Stimulated activated CD8-positive, alpha-beta memory T cell treated with anti-CD3 and anti-CD28 coated beads, Interleukin-15, amount 100 ng/mL, for 48 hours (primary cell): ENCODE measurements at places on chromosomes 7 and 10.
A peak's percentile ranks its signal among the peaks of the same experiment; 100 is the strongest.

GRCh38 chr10:113169853-113170460 lies 219.9 kb downstream of the TCF7L2 start:
- peak; percentile 16 for DNase-seq

DNA sequence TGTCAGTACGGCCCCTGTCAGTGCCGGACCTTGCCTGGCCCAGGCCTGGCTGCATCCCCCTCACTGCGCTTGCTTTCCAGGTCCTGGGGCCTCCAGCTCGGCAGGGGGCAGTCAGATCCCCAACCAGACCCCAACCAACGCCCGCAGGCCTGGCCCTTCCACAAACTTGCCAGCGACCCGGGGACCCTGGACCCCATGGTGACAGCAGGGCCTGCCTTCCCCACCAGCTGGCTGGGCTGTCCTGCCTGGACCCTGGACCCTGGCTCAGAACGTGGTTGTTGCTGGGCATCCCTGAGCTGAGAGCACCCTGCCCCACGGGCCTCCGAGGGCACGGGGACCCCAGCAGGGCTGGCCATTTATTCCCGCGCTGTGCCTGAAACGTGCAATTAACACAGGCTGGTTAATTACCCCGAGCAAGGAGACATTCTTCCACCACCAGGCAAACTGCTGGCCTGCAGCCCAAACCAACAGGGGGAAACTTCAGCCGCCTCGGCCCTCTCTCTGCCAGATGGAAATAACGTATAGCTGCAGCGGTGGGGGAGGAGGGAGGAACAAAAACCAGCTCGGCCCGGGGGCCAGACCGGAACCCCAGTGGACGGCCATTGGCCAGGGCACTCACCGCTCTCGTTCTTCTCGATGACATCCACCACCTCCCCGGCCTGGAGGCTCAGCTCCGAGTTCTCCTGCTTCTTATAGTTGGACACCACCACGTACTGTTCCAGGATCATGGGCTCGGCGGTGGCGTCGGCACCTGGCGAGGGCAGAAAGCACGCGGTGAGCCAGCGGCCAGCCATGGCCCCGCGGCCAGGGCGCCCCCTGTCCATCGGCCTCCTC lies 167.1 kb downstream of the NEURL1 start:
- DNase-seq = no peak

DNA sequence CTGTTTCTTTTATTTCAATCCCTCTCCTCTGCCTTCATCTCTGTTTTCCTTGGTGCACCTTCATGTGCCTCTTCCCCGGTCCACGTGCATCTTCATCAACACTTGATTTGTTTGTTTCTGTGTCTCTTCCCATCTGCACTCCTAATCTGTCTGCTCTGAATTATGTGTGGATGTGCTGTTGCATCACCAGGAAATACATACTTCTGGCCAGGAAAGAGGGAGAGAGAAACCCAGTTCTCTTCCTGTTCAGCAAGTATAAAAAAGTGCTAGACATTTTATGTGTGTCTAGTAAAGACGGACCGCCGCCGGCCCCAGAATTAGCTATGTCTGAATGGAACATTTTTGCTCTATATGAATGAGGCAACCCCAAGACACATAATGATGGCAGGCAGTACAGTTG lies 93.8 kb downstream of the CALD1 start:
- DNase-seq = no peak

DNA sequence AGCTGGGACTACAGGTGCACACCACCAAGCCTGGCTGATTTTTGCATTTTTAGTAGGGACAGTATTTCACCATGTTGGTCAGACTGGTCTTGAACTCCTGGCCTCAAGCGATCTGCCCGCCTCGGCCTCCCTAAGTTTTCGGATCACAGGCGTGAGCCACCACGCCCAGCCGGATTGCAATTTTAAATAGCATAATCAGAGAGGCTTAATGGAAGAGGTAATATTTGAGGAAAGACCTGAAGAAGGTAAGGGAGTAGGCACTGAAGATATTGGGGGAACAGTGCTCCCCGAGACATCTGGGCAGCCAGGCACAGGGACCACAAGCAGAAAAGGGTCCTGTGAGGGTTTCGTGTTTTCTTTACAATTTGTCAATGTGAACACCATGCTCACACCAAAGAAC lies 61.4 kb upstream of the USP6NL start:
- no peak for DNase-seq

GRCh38 chr7:137962875-137963507 lies 38.9 kb downstream of the CREB3L2 start:
- no peak for DNase-seq

DNA sequence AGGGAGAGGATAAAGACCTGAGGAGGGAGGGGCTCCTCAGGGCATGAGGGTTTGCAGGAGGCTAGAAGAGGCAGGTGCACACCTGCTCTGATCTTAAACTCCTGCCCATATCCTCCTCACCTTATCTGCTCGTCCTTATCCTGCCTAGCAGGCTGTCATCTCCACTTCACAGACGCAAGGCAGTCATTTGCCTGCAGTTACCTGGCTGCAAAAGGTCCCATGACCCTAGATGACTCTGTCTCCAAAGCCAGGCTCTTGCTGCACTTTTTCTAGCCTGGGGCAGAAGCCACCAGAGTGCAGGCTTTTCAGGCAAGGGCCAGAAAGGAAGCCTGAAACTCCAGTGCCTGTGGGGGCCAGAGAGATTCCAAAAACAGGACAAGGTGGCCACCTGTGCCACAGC lies 1.7 kb upstream of the ZNF853 start:
- DNase-seq = no peak

GRCh38 chr7:103989785-103990767 lies 618 bp upstream of the RELN start:
- no peak for DNase-seq

GRCh38 chr7:30915005-30915601 lies 3.5 kb downstream of the AQP1 start:
- no peak for DNase-seq

DNA sequence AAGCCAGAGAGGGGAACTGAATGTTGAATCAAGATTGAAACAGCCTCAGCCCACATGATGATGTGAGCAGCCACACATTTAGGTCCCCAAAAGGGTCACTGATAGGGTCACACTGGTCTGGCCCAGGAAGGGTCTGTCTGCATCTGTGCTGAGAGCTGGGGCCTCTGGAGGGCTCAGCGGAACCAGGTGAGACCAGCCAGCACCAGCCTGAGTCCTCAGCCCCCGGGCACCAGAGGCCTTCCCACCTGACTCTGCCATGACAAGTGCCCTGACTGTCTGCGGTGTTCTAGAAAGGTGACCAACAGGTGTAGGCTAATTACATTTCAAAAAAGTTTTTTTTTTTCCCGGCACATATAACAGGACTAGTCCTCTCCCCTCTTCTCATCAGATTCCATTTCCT lies 76.2 kb downstream of the WDR11 start:
- DNase-seq = no peak

DNA sequence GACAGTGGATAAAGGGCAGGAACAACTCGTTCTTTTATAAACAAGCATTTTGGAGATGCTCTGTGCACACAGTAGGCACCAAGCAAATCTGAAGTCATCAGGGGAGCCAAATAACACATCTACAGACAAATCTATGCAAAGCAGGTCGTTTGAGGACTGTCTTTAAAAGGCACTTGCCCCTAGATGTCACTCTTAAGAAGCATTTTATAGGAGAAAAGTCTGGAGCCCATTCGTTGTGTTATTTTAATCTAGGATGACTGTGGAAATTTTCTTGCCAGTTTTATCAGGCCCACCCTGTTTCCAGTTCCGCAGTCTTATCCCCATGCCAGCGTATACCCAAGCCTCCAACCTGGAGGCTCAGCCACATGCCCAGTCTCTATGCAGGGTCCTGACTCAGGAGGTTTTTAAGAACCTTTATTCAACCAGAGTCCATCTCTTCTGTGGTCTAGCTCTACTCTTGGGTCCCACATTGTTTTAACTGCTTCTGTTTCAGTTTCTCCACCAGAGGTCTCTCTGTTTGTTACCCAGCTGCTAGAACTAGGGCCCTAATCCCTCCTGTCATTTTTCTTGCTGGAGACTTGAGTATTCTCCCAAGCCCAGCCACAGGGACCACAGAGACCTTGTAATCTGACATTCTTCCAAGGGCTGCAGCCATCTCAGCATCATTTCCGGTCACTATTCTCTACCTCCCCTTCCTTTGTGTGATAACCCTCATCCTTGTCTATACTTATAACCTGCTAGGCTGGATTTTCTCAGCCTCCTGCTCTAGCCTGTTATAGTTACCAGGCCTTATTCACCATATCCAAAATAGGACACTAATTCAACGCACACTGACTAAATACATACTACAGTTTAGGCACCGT lies 26.7 kb downstream of the PIK3CG start:
- no peak for DNase-seq

- DNase-seq = no peak
Measured at GRCh38 chr7:18653381-18654155, 158.0 kb downstream of the HDAC9 start.

DNA sequence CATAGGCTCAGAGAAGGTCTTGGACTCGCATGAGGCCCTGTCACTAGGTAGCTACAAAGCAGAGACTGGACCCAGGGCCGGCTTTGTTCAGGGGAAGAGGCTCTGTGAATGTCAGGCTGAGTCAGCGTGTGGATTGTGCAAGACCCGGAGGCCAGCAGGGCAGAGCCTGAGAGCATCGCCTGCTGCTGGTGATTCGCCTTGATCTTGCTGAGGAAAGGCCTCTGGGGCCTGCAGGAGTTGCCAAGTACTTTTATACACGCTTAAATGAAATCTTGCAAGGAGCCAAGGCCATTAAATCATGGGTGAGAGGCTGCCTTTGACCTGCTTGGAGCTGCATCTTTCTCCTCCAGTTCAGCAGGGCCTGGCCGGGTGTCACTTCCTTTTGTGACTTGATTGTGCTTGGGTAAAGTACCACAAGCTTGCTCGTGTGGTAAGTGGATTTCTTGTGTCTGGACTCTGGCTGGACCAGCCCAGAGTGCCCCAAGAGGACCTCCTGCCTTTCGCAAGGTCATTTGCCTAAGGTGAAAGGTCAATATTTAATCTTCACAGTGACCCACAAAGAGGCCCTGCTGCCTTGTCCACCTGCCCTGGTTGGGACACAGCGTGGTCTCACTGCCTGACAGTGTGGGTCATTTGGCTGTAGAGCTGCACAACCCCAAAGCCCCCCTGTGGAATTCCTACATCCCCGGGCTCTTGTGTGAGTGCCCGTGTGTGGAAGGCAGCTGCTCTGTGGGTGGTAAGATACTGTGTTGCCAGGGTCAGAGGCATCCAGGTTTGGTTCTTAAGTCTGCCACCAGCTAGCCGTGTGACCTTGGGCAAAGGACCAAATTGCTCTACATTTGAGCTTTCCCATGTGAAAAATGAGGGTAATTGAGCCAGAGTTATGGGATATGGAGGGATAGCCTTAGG lies 38.6 kb upstream of the SH2D4B start:
- DNase-seq = peak; percentile 57

- DNase-seq = no peak
Measured at GRCh38 chr7:33730958-33731357, 174.4 kb upstream of the BMPER start.

GRCh38 chr7:116692401-116693308 lies 20.7 kb downstream of the MET start:
- no peak for DNase-seq

GRCh38 chr10:72344932-72345331 lies 9.8 kb downstream of the DNAJB12 start:
- no peak for DNase-seq

DNA sequence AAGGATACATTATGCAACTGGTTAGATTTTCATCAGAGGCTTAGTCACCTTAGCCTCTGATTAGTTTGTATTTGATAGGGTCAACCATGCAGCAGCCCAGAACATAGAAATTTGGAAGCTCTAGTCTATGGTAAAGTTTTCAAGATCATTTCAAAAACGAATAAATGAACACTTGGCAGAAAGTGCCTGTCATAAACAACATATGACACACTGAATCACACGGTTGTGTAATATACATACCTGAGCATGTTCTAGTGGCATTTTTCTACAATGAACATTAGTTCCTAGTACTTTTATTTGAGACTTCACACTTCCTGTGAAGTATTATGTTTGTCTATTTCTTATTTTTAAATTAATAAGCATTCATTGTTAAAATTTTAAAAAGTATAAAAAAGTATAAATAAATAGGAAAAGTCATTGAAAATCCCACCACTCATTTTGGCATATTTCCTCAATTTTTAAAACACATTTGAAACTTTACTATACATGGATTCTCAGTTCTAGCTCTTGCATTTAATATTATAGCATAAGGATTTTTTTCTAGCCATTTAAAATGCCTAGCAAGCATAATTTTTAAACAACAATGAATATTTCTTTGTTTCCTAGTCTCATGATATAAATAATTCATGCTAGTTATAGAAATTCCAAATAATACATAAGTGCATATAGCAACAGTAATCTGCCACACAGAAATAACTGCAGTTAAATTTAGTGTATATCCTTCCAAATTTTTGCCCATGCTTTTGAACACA lies 25.7 kb upstream of the PRPS1L1 start:
- DNase-seq = no peak

GRCh38 chr10:105585753-105586152 lies 944.7 kb downstream of the SORCS3 start:
- DNase-seq = no peak

DNA sequence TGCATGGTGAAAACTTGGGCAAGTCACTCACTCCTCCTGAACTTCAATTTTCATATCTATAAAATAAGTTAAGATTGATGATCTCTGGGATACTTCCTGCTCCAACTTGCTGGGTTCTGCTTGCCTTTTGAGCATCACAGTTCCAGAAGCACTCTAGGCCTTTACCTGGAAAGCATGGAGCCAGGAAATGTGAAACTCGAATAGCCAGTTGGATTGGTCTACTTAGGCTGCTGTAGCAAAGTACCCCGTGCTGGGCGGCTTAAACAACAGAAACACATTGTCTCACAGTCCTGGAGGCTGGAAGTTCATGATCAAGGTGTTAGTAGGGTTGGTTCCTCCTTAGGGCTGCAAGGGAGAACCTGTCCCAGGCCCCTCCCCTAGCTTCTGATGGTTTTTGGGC lies 64.5 kb downstream of the NAMPT start:
- DNase-seq = no peak

- no peak for DNase-seq
Measured at GRCh38 chr10:69826789-69827554, 25.3 kb downstream of the COL13A1 start.

DNA sequence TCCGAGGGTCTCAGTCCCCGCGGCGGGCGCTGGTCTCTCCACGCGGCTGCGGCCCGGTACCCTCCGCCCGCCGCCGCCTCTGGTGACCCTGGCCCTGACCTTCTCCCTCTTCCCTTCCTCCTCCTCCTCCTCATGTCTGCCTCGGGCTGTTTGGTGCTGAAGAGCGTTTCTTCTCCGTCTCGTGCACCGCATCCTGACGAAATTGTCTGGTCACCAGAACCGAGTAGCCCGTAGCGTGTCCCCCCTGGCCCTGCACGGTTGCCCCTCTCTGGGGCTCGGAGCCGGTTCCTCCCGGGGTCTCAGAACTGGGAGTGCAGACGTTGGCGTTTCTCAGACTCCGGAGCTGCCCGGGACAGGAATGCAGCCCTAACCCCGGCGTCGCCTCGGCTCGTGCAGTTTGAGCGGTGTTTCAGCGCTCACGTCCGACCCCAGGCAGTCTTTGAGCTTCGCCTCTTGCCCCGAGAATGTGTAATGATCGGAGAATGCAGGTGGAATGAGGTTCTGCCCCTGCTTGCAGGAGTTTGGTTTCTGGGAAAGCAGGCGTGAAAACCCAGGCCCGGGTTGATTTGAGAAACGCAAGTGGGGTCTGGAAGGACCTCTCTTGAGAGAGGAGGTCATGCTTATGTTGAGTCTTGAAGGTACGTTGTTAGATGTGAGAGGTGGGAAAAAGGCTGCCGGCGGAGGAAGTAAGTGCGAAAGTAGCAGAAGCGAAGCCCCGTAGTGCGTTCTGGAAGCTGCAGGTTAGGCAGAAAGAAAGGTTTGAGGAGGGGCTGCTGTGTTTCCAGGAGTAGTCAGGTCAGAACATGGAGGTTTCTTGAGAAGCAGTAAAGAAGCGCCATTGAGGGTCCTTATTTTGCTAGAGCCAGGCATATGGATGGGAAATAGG lies 743 bp downstream of the RBM17 start:
- no peak for DNase-seq

- DNase-seq = no peak
Measured at GRCh38 chr10:63703113-63703670, 182.0 kb downstream of the REEP3 start.
